ENCODE measurements at places on chromosomes 4 and X.

GRCh38 chrX:82029571-82030218 lies 827.8 kb downstream of the SH3BGRL start:
- no peak for DNase-seq

DNA sequence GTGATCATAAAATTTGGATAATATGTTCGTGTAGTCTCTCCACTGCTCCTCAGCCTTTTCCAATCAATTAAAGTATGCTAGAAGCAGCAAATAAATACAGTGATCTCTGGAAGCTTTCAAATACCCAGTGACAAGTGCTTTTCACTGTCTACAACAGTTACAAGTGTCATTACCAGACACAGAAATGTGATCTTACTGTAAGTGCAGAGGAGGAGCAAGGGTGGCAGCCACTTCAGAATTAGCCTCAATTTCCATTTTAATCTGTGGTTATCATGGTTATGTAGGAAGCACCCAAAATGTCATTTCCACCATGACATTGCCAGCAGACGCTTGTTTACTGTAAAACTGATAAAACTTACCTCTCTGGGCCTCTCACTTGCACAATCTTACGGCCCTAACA lies 133.9 kb upstream of the ADAMTS3 start:
- DNase-seq = no peak

DNA sequence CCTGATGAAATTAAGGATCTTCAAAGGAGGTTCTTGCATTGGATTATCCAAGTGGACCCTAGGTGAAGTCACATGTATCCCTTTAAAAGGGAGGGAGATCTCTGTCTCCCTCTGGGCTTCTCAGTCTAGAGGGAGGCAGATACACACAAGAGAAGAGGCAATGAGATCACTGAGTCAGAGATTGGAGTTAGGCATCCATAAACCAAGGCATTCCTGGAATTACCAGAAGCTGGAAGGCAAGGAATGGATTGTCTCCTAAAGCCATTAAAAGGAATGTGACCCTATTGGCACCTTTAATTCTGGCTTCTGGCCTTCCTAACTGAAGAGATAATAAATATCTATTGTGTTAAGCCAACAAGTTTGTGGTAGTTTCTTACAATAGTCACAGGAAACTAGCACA lies 383.2 kb downstream of the PACRGL start:
- DNase-seq = no peak

- DNase-seq = no peak
These were observed 15.4 kb downstream of the MRFAP1 start for GRCh38 chr4:6655924-6656323.

- no peak for DNase-seq
These were observed 530.4 kb upstream of the IGFBP7 start for GRCh38 chr4:57640391-57641100.

DNA sequence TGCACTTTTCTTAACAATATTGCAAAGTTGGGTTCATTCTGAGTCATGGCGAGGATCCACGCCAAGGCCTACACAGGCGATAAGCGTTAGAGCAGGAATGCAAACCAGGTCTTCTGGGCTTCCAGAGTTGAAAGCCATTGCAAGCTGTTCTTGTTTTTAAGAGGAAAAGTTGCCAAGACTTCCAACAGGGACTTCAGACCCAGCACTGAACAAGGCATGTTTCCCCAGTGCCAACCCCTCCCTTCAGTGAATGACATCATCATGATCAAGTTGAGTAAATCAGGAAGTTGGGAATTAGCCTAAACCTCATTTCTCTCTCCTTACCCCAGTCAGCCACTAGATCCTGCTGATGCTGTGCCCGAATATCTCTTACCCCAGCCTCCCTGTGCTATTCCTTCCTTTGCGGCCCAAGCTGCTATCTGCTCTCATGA lies 355.1 kb downstream of the HS3ST1 start:
- no peak for DNase-seq

- no peak for DNase-seq
These were observed 2.8 kb upstream of the SRP72 start for GRCh38 chr4:56464581-56464980.

DNA sequence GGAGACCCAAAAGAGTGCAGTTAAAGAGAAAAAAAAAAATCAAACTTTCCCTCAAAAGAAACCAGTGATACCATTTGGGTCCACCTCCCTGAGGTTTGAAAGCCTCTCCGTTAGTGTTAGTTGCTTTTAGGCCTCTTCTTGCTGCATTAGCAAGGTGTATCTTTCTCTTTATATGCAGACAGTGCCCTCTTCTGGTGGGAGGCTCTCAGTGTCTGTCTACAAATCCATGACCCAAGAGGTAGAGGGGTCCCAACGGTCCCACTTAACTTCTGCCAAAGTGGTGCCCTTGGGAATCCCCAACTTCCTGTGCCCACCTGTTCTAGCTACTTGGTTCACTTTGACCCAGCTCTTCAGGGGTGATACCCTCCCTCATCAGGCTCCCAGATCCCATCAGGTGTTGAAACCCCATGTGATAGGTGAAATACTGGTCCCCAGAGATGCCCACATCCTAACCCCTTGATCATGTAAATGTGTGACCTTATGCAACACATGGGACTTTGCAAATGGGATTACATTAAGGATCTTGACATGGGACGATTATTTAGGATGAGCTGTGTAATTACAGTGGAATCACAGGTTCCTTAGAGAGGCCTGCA lies 63.7 kb upstream of the CD99 start:
- DNase-seq = no peak

GRCh38 chr4:44538534-44538933 lies 89.9 kb upstream of the KCTD8 start:
- no peak for DNase-seq

DNA sequence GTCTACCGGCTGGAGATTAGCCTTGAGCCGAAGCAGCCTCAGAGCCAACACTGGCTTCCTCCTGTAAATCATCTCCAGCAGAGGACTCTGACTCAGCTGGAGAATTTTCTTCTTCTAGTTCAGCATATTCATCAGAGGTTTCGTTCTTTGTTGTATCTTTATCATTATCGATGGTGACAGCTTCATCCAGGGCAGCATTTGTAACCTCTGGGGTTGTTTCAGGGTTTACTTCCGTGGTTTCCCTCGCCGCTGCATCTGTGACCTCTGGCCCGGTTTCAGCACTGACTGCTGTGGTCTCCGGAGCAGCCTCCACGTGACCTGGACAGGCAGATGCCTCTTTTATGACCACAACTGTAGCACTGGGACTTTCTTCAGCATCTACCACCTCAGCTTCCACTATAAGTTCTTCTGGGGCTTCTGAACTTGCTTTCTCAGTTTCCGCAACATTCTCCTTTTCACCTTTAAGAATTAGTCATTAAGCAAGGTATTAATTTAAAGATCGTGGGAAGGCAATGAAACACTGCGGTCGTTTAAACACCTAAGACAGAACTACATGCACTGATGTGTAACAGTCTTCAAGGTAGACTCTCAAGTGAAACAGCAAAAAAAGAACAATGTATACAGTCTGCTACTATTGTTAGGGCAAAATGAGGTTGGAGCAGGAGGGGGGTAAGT lies 13.3 kb downstream of the MGARP start:
- DNase-seq = peak; percentile 17

GRCh38 chr4:40394236-40394635 lies 59.1 kb downstream of the CHRNA9 start:
- no peak for DNase-seq

All from midbrain (tissue), 1 donor.